ENCODE measurements at places on chromosomes 5 and 9. TPM values are rescaled to one million over a fixed set of nuclear protein-coding genes. Genes with fewer than 3 reads are reported as not detected.
A peak's percentile ranks its signal among the peaks of the same experiment; 100 is the strongest.

DNA sequence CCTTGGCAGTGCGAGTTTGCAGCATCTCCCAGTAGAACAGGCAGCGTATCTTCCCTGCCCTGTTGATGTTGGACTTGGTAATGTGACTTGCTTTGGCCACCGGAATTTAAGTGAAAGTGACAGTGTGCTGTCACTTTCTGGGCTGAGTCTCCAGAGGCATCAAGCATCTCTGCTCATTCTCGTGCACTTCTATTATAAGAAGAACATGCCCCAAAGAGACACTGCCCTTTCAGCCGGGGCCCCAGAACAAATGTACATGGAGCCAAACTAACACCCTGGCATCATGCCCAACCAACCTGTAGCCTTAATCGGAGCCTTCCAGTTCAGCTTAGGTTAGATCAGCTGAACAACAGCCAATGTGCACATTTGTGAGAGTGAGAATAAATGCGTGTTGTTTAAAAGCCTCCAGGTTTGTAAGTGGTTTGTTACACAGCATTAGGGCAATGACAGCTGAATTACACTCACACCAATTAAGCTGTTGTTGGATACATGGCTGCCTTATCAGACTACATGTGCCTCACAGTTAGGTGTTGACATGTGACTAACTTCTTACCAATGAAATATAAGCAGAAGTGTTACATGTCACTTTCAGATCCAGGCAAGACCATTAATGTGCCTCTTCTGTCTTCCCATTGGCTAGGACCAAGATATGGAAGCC, 22.1 kb upstream of the FRMD3 start:
- DNase-seq = no peak

DNA sequence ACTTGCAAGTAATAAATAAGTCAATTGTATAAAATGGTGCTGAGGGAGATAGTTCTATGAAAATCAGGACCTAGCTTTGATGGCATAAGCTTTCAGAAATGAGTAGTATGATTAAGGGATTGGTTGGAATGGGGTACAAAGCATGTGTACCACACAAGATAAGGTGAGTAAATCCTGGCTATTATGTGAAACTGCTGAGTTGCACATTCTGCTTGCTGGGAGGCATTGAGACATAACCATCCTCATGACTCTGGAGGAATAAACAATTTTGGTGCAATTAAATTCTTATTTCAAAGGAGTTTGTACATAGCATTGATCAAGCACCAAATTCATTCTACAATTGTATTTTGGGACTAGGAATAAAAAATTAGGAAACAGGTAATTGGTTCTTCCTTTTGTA, 755.2 kb upstream of the ACO1 start:
- no peak for DNase-seq

DNA sequence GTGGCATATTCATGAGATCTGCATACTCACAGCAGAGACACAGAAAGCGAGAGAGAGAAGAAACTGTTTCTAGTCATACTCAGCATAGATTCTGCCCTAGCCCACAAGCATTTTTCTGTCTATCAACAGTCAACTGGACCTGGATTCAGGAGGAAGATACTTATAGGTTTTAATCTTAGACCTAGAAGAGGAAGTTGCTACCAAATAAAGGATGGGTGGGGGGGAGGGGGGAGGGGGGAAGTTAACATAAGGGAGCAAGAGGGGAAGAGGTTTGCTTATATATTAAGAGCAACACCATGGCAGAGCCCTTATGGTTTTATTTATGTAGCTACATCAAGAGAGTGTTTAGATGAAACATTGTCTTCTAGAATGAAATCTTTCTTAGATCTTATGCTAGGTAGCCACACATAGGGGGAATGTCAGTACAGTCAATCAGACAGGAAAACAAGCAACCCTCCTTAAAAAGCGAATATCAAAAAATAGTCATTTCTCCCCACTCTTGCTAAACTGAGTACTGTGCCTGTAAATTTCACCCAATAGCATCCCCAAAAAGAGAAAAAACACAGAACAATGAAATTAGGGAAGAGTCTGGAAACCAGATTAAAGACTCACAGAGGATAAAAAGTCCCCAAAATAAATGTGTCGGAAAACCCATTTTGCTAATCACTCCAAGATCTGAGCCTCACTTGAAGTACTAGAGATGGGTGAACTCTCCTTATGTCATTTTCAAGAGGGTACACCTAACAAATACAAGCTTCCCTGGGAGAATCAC, 192.7 kb upstream of the NR4A3 start:
- DNase-seq = no peak

- peak; percentile 33 for DNase-seq
These were observed at the start of gene COL5A1 for GRCh38 chr9:134641173-134641989. COL5A1 (plus strand) TSS chr9:134641803; CDS start chr9:134642188, 385 bp downstream.

DNA sequence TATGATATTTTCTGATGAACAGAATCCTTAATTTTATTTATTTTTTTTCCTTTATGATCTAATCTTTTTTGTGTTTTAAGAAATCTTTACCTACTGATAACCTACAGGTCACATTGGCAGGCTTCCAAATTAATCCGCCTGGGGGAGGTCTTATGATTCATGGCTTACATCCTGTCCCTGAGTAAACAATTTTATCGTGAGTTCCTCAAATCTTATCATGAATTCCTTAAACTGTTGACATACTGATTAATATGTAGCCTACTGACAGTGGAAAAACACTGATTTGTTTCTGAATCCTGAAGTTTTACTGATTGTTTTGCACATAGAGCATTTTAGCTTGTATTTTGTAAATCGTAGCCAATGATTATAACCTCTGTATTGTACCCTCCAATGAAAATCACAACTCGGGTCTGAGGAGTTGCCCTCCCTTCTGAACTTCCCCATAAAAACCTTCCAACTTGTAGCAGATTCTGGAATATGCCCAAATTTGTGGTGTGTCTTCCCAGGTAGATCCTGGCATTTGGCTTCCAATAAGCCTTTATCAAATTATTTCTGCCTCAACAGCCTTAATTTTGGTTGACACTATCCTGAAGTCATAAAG, 105.6 kb downstream of the VCAN start:
- DNase-seq = no peak

- DNase-seq = no peak
These were observed 59.5 kb upstream of the NPR3 start for GRCh38 chr5:32651638-32652037.

GRCh38 chr9:127860260-127860659, 5.8 kb upstream of the ENG start:
- no peak for DNase-seq

DNA sequence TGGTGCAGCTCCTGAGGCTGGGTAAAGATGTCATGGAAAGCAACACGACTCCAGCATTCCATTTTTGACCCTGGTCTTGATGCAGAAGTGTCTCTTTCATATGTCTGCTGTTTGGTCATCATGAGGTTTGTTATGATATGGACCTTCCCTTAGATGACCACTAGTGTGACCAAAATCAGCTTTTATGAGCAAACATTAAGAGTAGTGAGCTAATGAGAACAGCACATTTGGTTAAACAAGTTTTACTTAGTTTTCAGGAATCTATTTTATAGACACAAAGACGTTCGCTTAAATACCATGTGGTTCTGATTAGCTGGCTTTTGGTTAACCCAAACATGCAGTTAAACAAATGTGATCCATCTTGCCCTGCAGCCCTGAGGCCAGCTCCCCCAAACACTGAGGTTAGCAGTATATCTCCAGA, 56.7 kb upstream of the ACTBL2 start:
- DNase-seq = no peak

DNA sequence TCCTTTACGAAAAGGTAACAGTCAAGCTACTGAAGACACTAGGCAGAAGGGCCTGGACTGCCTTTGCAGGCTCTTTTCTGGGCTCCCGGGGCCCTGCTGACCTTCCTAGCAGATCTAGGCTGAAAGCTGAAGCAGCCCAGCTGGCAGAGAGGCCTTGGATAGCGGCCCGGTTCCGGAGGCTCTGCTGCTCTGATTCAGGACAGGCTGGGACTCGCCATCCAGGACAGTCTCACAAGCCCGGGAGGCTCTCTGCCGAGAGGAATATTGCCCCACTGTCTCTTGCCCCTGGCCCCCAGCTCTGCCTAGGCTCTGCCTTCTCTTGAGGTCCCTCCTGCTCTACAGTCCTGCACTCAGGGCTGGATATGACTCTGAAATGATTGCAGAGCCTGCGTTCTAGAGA, 67.8 kb downstream of the PSD2 start:
- no peak for DNase-seq

- DNase-seq = no peak
These were observed 48.6 kb downstream of the SHB start for GRCh38 chr9:38020151-38021076.

GRCh38 chr5:6510973-6511372, 62.3 kb downstream of the UBE2QL1 start:
- no peak for DNase-seq

GRCh38 chr5:170103447-170103846, 2.2 kb upstream of the FOXI1 start:
- no peak for DNase-seq

- DNase-seq = no peak
These were observed 118.6 kb upstream of the DAB2 start for GRCh38 chr5:39543335-39543734.

GRCh38 chr5:180595381-180596114, 4.2 kb upstream of the SCGB3A1 start:
- DNase-seq = no peak

DNA sequence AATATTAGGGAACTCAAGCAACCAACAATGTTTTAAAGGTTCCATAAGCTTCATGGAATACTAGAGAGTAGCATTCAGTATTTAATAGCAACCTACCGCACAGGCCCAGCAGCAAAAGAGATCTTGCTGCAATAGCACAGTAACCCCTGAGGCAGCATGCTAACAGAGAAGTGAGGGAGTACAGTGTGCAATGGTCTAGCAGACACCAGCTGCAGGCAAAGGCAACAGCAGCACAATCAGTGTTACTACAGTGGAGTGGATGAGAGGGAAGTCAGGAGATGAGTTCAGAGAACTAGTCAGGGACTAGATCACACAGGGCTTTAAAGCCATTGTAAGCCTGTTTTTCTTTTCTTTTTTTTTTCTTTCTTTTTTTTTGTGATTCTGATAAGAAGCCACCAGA, 2.8 kb downstream of the TICAM2 start:
- DNase-seq = no peak

Gene RHOBTB3
- total RNA-seq = 1.1 TPM

Gene TMEM174
- not detected for total RNA-seq

Gene PRDM9
- total RNA-seq = not detected

Gene PCDHB15
- not detected for total RNA-seq

Gene ADAMTS16
- total RNA-seq = not detected

Gene RAD17
- 26.5 TPM for total RNA-seq

Gene TMEM171
- not detected for total RNA-seq

Gene CCDC171
- 2.3 TPM for total RNA-seq
